T-helper 2 cell treated with Interferon-gamma antibody and Interleukin-4, amounts not matched to agents 5 μg/mL and 100 μg/mL, for 36 hours (primary cell): ENCODE measurements at places on chromosomes 5 and 9.

- no peak for DNase-seq
These were observed 45.1 kb downstream of the S1PR3 start for GRCh38 chr9:89036383-89036782.

DNA sequence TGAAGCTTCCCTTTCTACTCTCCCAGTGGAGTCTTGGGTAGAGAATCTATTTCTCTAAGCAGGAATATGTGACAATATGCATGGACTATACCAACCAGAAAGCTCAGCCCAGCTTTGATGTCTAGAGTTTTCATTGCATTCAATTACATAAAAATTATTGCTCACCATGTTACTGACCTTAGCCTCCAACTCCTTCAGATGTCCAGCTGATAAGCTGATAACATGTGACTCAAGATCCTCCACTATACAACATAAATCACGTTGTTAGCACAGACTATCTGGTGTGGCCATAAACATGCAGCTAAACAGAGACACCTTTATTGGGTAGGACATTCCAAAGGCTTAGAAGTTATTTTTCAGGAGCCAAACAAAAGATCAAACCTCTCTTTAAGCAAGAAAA, 1168.2 kb downstream of the CDH12 start:
- no peak for DNase-seq

DNA sequence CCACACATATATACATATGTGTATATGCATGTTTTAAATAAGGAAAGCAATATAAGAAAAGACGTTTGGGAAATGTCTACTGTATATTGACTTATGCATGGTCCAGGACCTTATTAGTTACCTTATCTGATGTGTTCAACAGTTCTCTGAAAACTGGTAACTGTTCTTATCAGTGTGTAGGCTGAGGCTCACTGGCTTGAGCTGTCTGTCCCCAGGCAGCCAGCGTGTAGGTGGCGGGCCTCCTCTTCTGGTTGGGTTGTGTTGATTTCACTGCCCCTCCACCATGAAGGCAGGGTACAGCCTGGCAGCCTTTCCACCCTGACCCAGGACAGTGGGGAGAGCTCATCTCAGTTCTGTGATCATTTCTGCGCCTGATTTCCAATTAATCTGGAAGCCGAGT, 38.7 kb upstream of the SEMA4D start:
- peak; percentile 58 for DNase-seq

- DNase-seq, result no peak
These were observed 254.7 kb upstream of the SLC30A5 start for GRCh38 chr5:68839019-68839552.

GRCh38 chr9:36486933-36487481, 85.7 kb upstream of the MELK start:
- DNase-seq, result peak; percentile 48

GRCh38 chr5:57137401-57137800, 36.5 kb upstream of the GPBP1 start:
- DNase-seq, result no peak

- DNase-seq, result no peak
These were observed 424.1 kb upstream of the CD180 start for GRCh38 chr5:67620424-67621397.

DNA sequence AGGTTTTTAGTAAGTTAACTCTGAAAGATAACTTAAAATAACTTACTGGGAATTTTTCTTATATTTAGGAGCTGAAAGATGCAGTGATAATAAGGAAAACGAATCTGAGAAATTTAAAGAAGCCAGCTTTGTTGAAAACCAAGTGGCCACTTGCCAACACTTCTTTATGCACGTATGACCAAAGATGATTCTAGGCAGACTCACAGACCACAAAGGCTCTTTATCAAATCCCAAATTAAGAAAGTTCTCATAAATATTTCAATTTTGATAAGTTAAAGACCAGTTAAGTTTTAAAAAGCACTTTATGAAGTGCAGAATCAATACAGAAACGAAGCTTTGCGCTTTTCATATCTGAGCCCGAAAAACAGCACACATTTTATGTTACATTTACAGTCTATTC, 1.5 kb downstream of the AFF4 start:
- DNase-seq, result no peak

DNA sequence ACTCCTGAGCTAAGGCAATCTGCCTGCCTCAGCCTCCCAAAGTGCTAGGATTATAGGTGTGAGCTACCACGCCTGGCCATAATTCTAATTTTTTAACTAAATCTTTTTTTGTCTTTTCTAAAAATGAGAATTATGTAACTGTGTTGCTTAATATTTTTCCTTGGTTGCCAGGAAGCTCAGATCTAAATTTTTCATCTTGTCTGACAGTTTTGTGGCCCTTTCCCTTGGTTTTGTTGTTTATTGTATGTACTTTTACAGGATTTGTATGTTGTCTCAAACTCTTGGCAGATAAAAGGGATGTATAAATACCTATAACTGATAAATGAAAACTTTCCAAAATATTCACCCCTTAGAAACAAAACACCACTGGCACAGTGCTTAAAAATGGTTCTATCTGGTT, 88.2 kb upstream of the KLF9 start:
- no peak for DNase-seq

GRCh38 chr9:4678679-4679267, 596 bp upstream of the CDC37L1 start:
- no peak for DNase-seq

DNA sequence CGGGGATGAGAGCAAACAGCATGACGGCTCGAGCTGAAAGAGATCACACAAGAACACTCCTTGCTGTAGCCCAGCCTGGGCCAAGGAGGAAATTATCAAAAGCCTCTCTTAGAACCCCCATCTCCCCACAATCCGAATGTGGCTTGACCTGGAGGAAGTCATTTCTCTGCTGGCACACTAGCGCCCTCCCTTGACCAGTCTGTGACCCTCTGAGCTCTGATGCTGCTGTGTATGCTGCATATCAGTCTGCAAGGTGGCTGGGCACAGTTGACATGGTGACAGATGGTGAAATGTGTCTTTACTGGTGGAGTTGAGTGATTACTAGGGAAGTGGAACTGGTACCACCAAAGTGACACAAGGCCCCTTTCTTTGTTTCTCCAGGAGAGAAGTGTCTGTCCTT, 3.3 kb downstream of the SLC46A2 start:
- no peak for DNase-seq

DNA sequence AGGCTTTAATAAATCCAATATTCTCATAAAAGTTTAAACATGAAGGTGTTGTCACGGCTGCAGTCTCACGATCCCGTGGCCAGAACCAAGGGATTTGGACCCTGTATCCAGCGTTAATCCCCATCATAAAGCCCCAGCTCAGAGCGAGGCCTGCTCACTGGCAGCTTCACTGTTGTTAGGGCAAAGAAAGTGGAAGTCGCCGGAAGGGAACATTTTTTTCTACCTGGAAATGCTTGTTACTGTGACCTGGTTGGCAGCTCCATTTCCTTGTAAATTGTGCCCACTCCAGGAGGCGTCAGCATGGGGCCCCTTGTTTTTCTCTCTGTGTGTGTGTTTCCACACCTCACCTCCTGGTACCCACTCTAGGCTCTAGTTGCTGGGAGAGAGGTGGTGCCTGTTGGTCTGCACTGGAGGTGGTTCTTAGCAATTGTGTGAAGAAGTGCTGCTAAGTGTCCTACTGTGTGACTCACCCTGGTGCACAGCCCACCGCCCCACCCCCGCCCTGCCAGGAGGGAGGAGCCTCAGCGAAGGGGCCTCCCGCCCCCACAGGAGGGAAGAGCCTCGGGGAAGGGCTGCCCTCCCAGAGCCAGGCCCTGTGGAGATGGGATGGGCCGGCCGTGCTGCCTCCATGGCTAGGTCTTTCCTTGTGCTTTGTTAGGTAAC, 105.1 kb downstream of the EHMT1 start:
- DNase-seq, result no peak

DNA sequence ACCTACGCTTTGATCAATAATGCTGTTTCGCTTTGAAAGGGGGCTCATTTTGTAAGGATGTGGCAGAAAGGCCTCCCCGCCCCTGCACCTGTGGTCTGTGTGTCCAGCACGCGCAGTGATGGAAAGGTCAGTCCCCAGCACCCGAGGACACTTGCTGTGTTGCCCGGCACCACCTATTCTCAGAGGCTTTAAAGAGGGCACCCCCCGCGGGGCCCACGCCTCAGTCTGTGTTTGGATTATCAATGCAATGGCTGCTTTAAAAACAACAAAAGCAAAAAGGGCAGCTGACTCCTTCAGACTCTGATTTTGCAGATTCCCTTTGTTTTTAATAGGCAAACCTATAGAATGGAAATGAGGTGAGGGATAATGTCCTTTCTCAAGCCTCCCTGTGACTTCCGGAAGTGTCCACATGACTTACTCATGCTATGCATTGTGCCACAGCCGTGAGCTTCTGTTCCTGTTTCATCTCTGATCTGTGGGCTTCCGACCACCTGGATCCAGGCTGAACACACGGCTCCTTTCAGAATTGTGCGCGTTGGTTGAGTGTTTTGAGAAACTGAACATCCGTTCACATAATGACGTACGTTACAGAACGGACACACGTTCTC, 416.2 kb downstream of the IRX2 start:
- no peak for DNase-seq

DNA sequence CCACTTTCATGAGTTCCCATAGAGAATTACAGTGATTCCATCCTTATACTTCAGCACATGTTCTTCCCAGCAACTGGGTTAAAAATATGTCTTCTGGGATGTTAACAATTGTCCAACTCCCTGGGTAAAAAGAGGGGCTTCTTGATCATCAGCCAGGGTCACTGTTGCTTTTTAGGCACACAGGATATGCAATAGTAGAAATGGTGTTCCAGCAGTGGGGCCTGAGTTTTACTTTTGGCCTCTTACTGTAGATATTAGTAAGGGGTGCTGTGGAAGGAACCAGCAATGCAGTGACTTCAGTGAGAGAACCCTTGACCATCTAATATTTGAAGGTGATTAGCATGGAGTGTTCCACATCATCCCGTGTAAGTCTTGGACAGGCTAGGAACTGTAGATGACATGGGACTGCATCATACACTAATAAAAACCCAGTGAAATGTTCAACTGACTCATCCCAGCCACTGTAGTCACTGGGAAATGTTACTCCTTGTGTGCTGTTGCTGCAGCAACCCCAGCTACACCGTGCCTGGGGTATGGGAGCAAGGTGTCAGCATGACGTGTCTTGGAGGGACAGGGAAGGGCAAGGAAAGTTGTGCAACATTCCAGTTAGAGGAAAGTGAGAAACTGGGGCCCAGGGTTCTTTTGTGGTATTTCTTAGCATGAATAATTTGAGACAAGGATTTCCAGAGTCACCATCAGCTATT, 610.9 kb downstream of the RAB3C start:
- DNase-seq, result no peak

GRCh38 chr5:115304496-115304895, 8.0 kb upstream of the CCDC112 start:
- no peak for DNase-seq

- DNase-seq, result no peak
These were observed 305.0 kb downstream of the MRPS30 start for GRCh38 chr5:45113726-45114125.

- no peak for DNase-seq
These were observed 185.6 kb downstream of the DCP2 start for GRCh38 chr5:113162208-113162607.

GRCh38 chr5:170108266-170108785, 2.6 kb downstream of the FOXI1 start:
- no peak for DNase-seq

GRCh38 chr9:136667214-136667939, 4.7 kb downstream of the EGFL7 start:
- no peak for DNase-seq

GRCh38 chr9:16396389-16396788, 474.1 kb downstream of the BNC2 start:
- no peak for DNase-seq

DNA sequence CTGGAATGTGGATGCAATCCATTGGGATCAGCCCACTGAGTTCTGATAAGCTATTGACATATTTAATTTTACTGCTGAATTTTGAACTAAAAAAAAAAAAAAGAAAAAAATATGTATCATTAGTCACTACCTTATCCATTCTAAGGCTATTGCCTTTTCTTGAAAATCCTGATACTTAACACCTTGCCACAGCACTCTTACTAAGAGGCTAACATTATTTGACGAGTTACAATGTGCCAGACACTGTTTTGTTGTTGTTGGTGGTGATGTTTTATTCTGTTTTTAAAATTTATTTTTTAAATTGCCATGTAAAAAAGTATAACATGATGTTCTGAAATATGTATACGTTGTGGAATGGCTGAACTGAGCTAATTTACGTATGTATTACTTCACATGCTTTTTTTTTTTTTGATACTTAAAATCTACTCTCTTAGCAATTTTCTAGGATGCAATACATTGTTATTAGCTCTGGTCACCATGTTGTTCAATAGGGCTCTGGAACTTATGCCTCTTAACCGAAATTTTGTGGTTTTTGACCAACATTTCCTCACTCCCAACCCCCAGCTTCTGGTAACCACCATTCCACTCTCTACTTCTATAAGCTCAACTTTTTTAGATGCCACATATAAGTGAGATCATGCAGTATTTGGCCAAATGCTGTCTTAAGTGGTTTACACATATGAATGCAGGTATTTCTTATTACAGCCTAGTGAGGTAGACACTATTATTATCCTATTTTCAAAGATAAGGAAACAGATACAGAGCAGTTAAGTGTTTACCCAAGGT, 134.8 kb upstream of the PCA3 start:
- no peak for DNase-seq

GRCh38 chr5:113202287-113202686, 225.7 kb downstream of the DCP2 start:
- no peak for DNase-seq

- no peak for DNase-seq
These were observed 1071.8 kb downstream of the MAT2B start for GRCh38 chr5:164577201-164577600.

DNA sequence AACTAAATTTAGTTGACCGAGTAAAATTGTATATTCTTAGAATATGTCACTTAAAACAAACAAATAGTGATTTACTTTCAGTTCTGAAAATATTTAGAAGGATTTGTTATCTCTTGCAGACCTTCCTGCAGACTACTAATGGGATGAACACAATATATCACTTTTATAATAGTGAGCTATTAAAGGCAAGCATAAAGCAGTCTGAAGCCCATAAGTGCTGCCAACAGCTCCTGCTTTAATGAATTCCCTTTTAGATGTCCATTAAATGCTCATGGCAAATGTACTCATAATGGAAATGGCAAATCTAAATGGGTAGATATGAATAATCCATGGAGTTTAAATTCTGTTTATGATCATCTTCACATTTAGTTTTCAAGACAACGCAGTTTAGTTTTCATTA, 170.2 kb downstream of the RANBP17 start:
- no peak for DNase-seq

GRCh38 chr5:171478946-171479775, 59.7 kb downstream of the FGF18 start:
- DNase-seq, result no peak

DNA sequence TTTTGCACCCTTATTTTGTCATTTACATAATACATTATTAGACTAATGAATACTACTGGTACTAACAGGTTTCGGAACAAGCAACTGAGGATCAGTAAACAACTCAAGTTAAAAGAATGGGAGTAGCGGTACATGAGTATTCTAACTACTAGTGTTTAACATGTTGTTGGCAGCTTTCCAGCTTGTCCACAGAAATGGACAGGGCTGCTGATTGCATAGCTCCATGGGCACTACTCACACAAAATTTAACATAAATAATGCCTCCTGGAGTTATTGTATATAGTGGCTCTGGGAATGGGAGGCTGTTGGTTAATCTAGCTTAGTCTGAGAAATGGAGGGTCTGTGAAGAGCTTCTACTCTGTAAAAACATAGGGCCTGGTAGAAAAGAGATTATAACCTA, 6.7 kb downstream of the NCBP1 start:
- no peak for DNase-seq
